Activated CD8-positive, alpha-beta memory T cell treated with anti-CD3 and anti-CD28 coated beads, Interleukin-2, amount 50 U/mL, for 4 hours (primary cell): ENCODE measurements at places on chromosomes 12 and 14.

- DNase-seq, result no peak
These were observed 106.9 kb downstream of the PRKD1 start for GRCh38 chr14:29820785-29821184.

GRCh38 chr14:34964977-34965764, 17.6 kb upstream of the SRP54 start:
- DNase-seq, result no peak

DNA sequence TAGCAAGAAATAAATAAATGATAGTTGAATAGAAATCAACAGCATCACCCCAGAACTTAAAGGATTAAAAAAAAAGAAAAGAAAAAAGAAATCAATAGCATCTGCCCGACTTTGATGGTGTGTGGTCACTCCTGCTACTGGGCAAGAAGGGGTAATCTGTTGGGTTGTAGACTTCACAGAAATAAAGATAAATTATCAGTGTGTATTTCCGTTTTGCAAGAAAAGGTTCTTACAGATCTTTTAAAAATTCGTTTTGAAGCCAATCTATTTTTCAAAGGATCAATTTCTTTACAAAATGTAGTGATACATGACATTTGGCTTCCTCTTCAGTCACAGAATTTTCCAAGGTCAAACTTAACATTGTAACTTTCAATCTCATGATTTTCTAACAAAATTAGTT, 448.9 kb upstream of the FAR2 start:
- DNase-seq, result no peak

DNA sequence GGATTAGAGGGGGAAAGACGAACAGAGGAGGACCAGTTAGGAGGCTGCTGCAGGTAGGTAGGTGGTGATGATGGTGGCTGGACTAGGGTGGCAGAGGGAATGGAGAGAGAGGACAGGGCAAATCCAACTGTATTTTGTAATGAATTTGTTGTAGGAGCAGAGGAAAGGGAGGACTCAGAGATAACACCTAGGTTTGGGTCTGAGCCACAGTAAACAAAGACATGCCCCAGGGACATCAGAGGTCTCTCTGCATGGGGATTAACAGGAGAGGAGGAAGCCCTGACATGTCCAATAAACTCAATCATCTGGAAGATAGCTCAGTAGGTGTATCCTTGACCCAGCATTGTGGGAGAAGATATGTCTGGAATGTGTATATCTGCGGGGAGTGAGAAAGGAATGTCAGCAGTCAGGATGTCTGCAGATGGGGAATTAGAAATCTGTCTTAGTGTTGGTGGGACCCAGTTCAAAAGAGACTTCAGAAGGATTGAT, 4.7 kb upstream of the SLC48A1 start:
- DNase-seq, result no peak

GRCh38 chr12:132543298-132544079, 53.5 kb downstream of the FBRSL1 start:
- no peak for DNase-seq

GRCh38 chr12:22684140-22685118, 59.5 kb downstream of the ETNK1 start:
- DNase-seq, result no peak

- DNase-seq, result no peak
These were observed 25.3 kb downstream of the CMKLR1 start for GRCh38 chr12:108313606-108314351.

GRCh38 chr14:95153866-95154265, 3.5 kb downstream of the DICER1 start:
- DNase-seq, result no peak

GRCh38 chr14:101070540-101071492, 167.3 kb upstream of the RTL1 start:
- no peak for DNase-seq

- no peak for DNase-seq
These were observed 6.0 kb downstream of the ULK1 start for GRCh38 chr12:131900397-131900796.

GRCh38 chr12:116441292-116441691, 117.9 kb upstream of the MAP1LC3B2 start:
- DNase-seq, result no peak

GRCh38 chr12:95522692-95523091, 28.6 kb downstream of the USP44 start:
- DNase-seq, result no peak

DNA sequence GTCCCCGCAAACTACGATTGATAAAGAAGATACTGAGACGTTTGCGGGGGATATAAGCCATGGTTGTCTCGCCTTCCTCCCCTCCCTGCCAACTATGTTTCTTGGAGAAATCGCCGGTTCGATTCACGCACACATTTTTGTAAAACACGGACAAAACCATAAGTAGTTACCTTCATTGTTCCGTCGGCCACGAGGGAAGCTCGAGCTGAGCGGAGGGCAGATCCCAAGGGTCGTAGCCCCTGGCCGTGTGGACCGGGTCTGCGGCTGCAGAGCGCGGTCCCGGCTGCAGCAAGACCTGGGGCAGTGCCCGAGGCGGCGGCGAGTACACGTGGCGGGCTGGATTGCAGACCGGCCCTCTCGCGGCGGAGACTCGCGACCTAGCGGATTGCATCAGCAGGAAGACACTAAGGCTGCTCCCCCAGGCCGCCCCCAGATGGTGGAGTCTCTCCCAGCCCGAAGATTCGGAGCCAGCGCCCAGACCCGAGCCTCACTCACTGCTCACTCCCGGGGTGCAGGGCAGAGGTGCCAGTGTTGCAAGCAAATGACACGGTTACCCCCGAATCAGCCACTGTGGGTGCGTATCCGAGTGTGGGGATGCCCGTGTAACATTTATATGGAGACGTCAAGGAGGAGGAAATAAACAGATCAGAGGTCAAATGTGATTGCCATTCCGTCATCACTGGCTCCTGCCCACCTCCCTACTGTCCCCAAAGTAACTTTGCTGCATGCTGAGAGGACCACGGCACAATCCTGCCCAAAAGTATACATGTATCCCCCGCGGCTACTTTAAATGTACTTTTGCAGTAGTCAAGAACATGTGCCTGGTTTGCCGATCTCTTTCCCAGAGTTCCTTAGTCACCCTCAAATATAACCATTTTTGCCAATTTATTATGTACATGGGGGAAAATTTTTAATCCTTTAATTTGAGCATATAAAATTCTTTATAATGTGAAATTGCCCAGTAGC, at the start of gene BCAT1:
Gene BCAT1, minus strand, starts transcription at position 345 of the 966 bp plus-strand sequence. Its CDS starts 169 bp downstream, at position 176.
- peak; percentile 26 for DNase-seq

DNA sequence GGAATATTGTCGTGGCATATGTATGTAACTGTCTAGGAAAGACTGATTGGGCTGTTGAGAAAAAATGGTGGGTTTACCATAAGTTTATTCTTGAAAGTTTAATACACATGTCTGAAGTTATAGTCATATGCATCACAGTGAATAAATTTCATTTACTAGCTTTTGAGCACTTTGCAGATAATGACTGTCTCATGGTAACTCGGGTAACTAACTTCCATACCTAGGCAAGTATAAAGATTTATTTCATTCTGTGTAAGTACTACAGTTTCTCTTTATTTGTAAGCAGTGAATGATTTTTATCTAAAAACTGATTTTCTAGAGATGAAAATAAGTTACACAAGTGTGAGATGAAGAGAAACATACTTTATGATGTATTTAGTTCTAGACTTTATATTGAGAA, 3.0 kb downstream of the USP15 start:
- no peak for DNase-seq

GRCh38 chr14:53875324-53875897, 81.2 kb downstream of the BMP4 start:
- no peak for DNase-seq

- no peak for DNase-seq
These were observed 21.6 kb downstream of the PLCZ1 start for GRCh38 chr12:18716236-18716635.

DNA sequence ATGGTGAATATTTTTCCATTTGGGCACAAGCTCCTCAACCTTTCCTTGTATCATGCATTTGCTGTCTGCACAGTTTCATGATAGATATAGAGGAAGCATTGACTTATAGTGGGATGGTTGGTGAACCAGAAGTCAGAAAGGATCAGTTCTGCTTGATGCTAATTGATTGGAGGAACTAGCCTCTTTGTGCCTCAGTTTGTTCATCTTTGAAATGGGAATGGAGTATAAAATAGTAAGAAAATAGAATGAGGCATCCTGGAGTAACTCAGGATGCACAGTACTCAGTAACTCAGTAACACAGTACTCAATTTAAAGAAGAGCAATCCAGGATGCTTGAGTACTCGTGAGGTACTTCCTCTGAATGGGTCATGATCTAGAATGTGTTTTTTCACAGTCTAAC, 109.5 kb downstream of the UNC79 start:
- no peak for DNase-seq

- no peak for DNase-seq
These were observed 89.8 kb downstream of the FAR2 start for GRCh38 chr12:29238822-29239291.

- no peak for DNase-seq
These were observed 69.9 kb upstream of the AVPR1A start for GRCh38 chr12:63220921-63221320.

DNA sequence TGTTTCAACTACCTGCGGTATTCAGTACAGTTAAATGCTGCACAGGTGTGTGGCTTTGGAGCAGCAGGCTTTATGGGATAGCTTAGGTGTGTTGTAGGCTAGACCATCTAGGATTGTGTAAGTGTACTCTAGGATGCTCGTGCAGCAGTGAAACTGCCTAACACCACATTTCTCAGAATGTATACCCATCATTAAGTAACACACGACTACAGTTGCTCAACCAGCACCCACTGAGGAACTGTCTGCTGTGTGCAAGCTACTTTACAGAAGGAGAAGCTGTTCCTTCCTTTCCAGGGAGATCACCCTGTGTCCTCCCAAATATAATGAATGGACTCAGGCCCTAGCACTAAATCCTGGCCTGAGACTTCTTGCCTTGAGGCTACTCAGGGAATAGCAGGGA, 94.8 kb downstream of the SLC24A4 start:
- no peak for DNase-seq

DNA sequence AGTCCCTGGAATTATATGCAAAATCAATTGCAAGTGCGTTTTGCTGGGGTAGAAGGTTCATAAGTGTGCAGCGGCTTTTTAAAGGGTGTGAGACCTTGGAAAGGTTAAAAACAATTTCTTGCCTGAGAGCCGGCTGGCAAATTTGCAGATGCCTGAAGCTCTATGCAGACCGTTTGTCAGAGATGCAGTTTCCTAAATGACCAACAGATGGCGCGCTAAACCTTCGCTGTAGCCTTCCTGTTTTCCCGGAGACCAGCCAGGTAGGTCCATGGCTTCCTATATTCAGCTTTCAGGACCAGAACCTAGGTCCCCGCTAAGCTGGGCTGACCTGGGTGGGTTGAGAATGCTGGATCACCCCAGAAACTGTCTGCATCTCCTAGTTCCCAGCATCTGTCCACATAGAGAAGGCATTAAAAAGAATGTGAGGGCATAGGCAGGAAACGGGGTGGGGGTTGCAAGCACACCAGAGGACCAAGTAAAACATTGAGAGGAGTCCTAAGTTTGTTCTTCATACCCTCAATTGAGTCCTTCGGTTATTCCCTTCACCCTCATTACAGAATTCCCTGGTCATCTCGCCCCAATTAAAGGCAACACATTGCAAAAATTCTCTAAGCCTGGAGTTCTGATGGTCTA, 5.7 kb upstream of the NOS1 start:
- DNase-seq, result peak; percentile 19
